Thoracic aorta (tissue), 2 donors: ENCODE measurements at places on chromosomes 16 and 17. TPM values are rescaled to one million over a fixed set of nuclear protein-coding genes. Genes with fewer than 3 reads are reported as not detected.

DNA sequence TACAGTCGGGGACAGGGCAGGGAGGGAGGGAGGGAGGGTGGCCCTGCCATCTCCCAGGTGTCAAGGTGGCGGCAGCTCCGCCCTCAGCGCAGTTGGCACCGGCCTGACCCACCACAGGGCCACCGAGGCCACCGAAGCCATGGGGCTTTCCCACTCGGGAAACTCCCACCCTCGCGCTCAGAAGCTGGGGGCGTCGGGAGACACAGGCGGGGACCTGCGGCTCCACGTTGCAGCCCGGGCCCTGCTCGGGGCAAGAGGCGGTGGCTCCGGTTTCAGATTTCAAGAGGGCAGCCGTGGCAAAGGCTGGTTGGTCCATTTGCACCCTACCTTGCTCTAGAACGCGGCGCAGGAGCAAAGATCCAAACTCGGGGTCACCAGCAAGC, 544 bp downstream of the CYB561 start:
- no peak for DNase-seq
- no peaks in the 10 kb centered on the region for H3K27me3 ChIP-seq
- H3K4me3 ChIP-seq: peak overlapping the region; percentile 93
- H3K4me1 ChIP-seq: peaks cover 16% of the 10 kb centered on the region
- no peaks in the 10 kb centered on the region for H3K36me3 ChIP-seq
- peak overlapping the region; percentile 53 for H3K27ac ChIP-seq

CMTM2 gene
- total RNA-seq: not detected

DNA sequence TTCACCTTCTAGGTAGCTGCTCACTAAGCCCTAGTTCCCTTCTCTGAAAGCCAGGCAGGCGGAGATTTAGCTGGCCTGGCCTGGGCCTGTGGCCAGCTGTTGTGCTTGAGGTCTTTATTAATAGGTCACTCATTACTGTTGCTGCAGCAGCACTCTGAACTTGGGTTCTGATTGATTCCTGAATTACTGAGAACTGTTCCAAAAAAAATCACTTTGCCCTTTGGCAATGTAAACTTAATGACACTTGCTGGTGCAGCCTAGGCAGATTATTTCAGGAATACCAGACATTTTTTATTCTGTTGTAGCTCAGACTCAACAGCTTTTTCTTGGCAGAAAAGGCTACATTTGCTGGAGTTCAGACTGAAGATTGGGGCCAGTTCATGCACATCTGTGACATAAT, 2.7 kb downstream of the TOM1L1 start:
- no peaks in the 10 kb centered on the region for H3K27me3 ChIP-seq

DNA sequence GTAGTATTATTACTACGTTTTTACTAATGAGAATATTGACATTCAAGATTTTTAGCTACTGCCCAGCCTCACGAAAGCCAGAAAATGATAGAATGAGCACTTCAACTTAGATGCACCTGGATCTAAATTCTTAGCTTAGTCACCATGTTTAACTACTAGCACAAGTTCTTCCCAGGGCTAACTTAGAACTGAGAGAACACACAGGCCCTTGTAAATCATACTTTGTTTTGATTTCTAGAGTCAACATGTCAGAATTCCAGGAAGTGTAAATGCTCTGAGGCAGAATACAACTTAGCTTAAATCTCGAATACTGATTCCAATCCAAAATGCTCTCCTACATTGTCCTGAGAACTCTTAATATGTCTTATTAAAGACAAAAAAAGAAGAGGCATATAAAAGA, 6.8 kb upstream of the ACSM1 start:
- no peaks in the 10 kb centered on the region for H3K27me3 ChIP-seq
- no peaks in the 10 kb centered on the region for H3K36me3 ChIP-seq
- peak overlapping the region; percentile 40 for H3K27ac ChIP-seq
- H3K4me1 ChIP-seq: peaks cover 38% of the 10 kb centered on the region

GRCh38 chr16:31876951-31877828, 3.6 kb downstream of the ZNF267 start:
- no peaks in the 10 kb centered on the region for H3K36me3 ChIP-seq
- no peaks in the 10 kb centered on the region for H3K27me3 ChIP-seq
- peaks cover 61% of the 10 kb centered on the region for H3K4me1 ChIP-seq
- DNase-seq: no peak

- no peak for DNase-seq
- no peaks in the 10 kb centered on the region for H3K27me3 ChIP-seq
- H3K4me1 ChIP-seq: peaks cover 6% of the 10 kb centered on the region
- H3K27ac ChIP-seq: no peak overlapping the region
- peak overlapping the region; percentile 80 for H3K4me3 ChIP-seq
- no peaks in the 10 kb centered on the region for H3K36me3 ChIP-seq
Measured at GRCh38 chr16:10878644-10879501, 1.9 kb downstream of the CIITA start.

NPIPB6 gene
- 2.2 TPM for total RNA-seq

GRCh38 chr17:36118477-36119353, 15.1 kb downstream of the CCL4 start:
- no peaks in the 10 kb centered on the region for H3K27me3 ChIP-seq
- no peaks in the 10 kb centered on the region for H3K36me3 ChIP-seq
- no peak for DNase-seq
- no peak overlapping the region for H3K4me3 ChIP-seq

- no peak overlapping the region for H3K4me3 ChIP-seq
- DNase-seq: no peak
- H3K27ac ChIP-seq: no peak overlapping the region
- no peaks in the 10 kb centered on the region for H3K27me3 ChIP-seq
Measured at GRCh38 chr16:9300252-9300651, 208.8 kb downstream of the HAPSTR1 start.

GRCh38 chr17:70034158-70034557, 40.9 kb upstream of the KCNJ16 start:
- no peaks in the 10 kb centered on the region for H3K36me3 ChIP-seq
- no peaks in the 10 kb centered on the region for H3K27me3 ChIP-seq

DNA sequence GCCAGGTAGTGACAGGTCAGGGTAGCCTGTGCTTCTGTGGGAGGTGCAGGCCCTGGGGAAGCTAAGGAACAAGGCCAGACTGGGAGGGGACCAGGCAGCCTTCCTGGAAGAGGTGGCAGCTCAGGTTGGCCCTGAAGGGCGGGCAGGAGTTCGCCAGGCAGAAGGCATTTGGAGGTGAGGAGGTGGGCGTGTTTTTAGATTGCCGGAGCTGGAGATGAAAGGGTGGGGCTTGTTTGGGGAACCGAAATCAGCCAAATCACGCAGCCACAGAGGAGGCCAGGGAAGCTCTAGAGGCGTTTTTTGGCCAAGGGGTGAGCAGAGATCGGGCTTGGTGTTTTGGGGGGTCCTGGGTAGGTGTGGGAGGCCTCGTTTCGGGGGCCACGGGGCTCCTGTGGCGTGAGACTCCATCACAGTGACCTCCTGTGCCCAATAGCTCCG, 7.6 kb downstream of the ADCY7 start:
- H3K27ac ChIP-seq: no peak overlapping the region
- no peak for DNase-seq
- peak overlapping the region; percentile 55 for H3K4me3 ChIP-seq
- no peaks in the 10 kb centered on the region for H3K4me1 ChIP-seq

- H3K4me3 ChIP-seq: no peak overlapping the region
- H3K36me3 ChIP-seq: peaks cover 16% of the 10 kb centered on the region
- DNase-seq: no peak
- no peak overlapping the region for H3K27ac ChIP-seq
Measured at GRCh38 chr17:63783522-63783921, 9.6 kb downstream of the DDX42 start.

- no peak for DNase-seq
- peak overlapping the region; percentile 88 for H3K27ac ChIP-seq
- H3K36me3 ChIP-seq: no peaks in the 10 kb centered on the region
- no peaks in the 10 kb centered on the region for H3K27me3 ChIP-seq
Measured at GRCh38 chr16:79599837-79600637, 500 bp downstream of the MAF start.

TNFSF12 gene
- 98.3 TPM for total RNA-seq

DNA sequence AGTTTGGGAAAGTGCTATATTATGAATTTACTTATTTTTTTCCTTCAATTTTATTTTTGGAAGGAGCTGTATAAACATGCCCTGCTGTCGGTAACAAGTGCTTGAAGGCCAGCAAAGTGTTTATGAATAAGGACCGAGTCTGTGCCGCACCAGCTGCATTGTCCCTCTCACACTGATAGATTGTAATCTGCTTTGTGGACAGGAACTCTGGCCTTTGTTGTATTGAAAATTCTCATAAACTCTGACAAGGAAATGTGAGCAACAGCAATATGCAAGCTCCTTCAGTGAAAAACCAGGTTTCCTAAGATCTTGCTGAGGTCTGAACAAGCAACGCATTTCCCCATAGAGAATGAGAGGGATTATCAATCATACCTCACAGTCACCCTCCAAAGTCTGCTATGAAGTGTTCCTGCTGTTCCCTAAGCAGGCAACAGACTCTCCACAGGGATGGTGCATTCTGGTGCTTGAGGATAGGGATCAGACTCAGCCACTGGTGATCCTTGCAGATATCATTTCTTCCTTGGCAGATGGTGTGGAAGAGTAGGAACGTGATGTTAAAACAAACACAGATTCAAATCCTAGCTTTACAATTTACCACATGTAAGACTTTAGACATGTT, 109.6 kb downstream of the KCNJ2 start:
- no peaks in the 10 kb centered on the region for H3K36me3 ChIP-seq
- H3K27me3 ChIP-seq: no peaks in the 10 kb centered on the region
- no peaks in the 10 kb centered on the region for H3K4me1 ChIP-seq
- H3K4me3 ChIP-seq: no peak overlapping the region
- no peak for DNase-seq

GAN gene
- 10.1 TPM for total RNA-seq

PIPOX gene
- total RNA-seq: 7.8 TPM

CHD9NB gene
- total RNA-seq: 2.3 TPM

DNA sequence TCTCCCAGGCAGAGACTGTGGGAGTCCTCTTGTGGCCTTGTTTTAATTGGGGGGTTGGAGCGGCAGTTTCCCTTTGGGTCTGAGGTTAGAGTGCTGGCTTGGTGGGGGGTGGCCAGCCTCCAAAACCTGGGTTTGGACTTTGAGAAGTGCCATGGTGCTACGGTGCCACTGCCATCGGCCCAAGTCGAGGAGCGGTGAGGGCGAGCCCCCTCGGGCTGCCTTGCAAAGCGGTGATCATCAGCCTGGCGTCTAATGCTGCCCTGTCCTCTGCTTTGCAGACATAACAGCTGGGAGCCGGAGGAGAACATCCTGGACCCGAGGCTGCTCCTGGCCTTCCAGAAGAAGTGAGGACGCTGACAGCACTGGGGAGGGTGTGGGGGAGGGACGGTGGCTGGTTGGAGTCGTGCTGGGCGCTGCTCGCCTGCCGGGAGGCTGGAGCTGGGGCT, 1.2 kb downstream of the CBX2 start:
- H3K4me3 ChIP-seq: peak overlapping the region; percentile 71
- H3K27ac ChIP-seq: no peak overlapping the region
- no peak for DNase-seq
- peaks cover 15% of the 10 kb centered on the region for H3K27me3 ChIP-seq
- H3K36me3 ChIP-seq: no peaks in the 10 kb centered on the region
- peaks cover 7% of the 10 kb centered on the region for H3K4me1 ChIP-seq

KCNJ12 gene
- total RNA-seq: 1.2 TPM

DNA sequence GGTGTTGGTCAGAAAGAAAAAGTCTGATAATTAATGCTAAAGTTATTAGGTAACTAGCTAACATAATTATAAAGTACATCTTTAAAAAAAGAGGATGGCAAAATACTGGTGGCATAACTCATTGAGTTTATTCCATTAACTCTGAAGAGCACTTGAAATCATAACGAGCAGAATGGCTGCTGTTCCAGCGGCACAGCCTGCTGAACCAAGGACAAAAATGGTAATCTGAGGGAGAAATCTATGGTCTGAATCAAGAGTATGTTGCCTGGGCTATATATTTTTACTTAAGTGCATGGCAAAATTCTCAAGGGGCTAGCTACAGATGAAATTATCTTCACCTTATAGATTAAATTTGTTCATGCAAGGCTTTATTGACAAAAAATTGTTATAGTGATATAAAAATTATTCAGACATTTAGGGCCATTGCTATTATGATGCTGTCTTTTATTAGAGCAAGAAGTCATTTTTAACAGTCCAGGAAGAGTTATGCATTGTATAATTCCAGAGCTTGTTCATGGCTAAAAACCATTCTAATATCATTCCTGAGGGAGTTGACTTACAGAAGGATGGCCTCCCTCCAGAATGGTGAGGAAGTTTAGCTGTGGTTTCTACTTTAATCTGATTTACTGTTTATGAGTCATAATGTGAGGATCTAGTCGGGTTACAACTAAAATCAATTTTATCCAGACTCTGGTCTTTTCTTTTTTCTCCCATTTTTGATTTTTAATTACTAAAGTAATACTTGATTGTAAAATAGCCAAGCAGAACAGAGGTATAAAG, 41.4 kb upstream of the ANKFN1 start:
- H3K4me3 ChIP-seq: no peak overlapping the region
- H3K36me3 ChIP-seq: no peaks in the 10 kb centered on the region
- DNase-seq: no peak
- H3K27me3 ChIP-seq: no peaks in the 10 kb centered on the region
- no peak overlapping the region for H3K27ac ChIP-seq

- H3K4me1 ChIP-seq: no peaks in the 10 kb centered on the region
- no peaks in the 10 kb centered on the region for H3K36me3 ChIP-seq
- H3K27ac ChIP-seq: no peak overlapping the region
- no peak overlapping the region for H3K4me3 ChIP-seq
- no peaks in the 10 kb centered on the region for H3K27me3 ChIP-seq
Measured at GRCh38 chr17:41656249-41657023, 32.1 kb upstream of the KRT17 start.
